ENCODE measurements at places on chromosomes 5 and 9.

- no peak for DNase-seq
These were observed 68.5 kb upstream of the SLC25A51 start for GRCh38 chr9:37972351-37972848.

DNA sequence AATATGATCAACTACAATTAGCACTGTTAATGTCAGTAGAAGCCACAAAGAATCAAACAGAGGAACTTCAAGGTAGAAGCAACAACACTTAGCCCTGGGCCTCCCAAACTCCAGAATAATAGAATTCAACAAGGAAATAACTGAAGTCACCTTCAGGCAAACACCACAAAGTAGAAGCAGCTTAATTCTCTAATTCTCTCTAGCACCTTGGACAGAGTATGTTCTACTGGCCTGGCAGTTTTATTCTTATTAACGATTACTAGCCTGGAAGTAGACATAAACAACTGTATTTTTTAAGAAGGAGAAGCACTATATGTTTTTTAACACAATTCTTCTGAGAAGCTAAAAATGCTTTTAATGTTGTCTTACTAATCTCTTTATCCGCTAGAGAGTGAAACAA, 911.9 kb downstream of the DTWD2 start:
- no peak for DNase-seq

DNA sequence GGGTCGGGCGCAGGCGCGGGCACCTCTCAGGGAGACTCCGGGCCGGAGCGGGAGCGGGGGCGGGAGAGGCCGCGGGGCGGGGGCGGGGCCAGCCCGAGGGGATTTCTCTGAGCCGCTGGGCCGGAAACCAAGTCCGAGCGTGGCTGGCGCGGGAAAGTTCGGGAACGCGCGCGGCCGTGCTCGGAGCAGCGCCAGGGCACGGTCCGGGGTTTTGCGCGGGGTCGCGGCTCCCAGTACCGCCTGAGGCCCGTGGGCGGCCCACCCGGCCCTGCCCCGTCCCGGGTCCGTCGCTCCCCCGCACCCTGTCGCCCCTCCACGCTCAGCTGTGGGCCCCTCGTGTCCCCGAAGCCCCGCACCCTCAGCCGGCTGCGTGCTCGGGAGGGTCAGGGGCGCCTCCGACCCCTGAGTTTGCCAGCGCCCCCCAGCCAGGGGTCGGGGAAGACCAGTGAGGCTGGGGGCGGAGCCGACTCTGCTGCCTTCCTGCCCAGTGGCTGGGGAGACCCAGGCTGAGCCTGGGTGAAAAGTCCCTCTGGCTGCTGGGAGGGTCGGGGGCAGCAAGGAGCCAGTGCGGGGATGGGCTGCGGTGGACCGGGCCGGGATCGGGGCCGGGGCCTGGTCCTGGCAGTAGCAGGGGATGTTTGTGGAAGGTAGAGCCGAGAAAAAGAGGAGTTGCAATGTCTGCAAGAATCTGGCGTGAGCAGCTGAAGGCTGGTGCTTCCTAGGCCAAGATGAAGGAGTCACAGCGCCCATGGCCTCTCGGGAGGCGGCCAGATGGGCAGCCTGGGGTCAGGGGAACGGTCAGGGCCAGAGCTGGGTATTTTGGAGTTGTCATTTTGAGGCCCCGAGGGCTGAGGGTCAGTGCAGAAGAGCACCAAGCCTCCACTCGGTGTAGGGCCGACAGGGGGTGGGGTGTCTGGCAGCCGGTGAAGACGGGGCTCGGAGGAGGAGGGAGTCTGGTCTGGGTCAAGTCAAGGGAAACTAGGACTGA, 588 bp downstream of the TRAF2 start:
- DNase-seq, result no peak

DNA sequence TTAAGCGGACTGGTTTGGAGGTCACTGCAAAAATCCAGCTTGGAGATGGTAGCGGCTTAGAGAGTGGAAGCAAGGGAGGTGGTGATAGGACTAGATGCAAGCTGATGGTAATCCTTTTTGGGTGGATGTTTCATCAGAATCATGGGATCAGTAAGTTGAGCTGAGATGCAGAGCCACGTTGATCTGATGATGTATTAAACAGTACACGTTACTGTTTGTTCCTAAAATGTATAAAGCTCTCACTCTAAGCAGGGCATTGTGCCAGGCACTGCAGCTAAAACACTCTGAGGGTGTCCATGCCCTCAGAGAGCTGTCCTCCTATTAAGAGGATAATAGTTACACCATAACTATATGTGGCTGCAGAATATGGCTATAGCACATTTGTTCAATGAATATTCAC, 93.1 kb downstream of the JAKMIP2 start:
- DNase-seq, result no peak

GRCh38 chr9:122347348-122348287, 23.2 kb upstream of the PTGS1 start:
- DNase-seq, result no peak

- no peak for DNase-seq
These were observed 92.2 kb upstream of the SMIM23 start for GRCh38 chr5:171693412-171693811.

DNA sequence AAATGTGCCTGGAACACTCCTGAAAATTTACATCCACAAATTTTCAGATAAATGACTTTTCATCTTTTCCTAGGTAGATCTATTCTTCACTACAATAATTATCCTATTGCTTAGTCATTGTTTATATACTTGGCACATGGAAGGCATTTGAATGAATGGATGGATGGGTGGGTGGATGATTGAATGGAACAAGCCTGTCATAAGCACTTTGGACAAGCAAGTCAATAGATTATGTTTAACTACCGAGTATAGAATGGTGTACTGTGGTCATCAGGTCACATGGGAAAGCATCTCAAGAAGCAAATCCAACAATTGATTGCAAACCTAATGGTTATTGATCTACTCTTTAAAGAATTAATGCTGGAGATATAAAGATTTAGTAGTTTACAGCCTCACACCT, 114.4 kb upstream of the DMRTA1 start:
- no peak for DNase-seq

- DNase-seq, result no peak
These were observed 6.3 kb downstream of the IFNA21 start for GRCh38 chr9:21160178-21160577.

DNA sequence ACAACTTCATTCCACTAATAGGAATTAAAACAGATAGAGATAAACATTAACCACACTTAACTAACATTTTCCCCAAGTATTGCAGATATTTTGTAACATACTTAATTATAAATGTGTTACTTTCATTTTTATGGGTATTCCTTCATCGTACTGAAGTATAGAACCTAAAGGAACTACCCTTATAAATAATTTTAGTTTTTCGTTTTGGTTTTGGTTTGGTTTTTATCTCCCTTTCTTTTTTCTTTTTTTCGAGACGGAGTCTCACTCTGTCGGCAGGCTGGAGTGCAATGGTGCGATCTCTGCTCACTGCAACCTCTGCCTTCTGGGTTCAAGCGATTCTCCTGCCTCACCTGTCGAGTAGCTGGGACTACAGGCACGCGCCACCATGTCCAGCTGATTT, 60.1 kb upstream of the LMNB1 start:
- no peak for DNase-seq

DNA sequence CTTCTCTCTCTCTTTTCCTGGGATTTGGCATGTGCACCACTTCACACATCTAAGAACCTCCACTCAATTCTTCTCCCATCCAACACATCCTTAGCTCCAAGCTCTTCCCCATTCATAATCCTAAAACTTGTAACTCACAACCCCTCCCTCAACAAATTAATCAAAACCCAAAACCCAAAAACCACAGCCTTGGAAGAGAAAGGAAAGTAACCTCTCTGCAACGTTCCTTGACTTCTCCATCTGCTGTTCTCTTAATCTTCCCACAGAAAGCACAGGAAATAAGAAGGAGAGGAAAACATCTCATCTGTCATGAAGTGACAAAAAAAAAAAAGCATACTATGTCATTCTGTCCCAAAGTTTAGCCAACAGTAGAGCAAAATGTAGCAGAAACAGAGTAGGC, 66.2 kb downstream of the DRD1 start:
- no peak for DNase-seq
